ENCODE measurements at places on chromosomes 5 and 9.

GRCh38 chr5:9617221-9617620 is 12.9 kb downstream of the TAS2R1 start:
- H3K4me3 ChIP-seq, result no peak overlapping the region
- DNase-seq, result no peak
- H3K4me1 ChIP-seq, result no peaks in the 10 kb centered on the region
- no peaks in the 10 kb centered on the region for H3K36me3 ChIP-seq
- H3K27me3 ChIP-seq, result no peaks in the 10 kb centered on the region

GRCh38 chr5:140628711-140629110 is 4.3 kb downstream of the CD14 start:
- no peak overlapping the region for H3K4me3 ChIP-seq
- H3K36me3 ChIP-seq, result peaks cover 14% of the 10 kb centered on the region
- no peak for DNase-seq

DNA sequence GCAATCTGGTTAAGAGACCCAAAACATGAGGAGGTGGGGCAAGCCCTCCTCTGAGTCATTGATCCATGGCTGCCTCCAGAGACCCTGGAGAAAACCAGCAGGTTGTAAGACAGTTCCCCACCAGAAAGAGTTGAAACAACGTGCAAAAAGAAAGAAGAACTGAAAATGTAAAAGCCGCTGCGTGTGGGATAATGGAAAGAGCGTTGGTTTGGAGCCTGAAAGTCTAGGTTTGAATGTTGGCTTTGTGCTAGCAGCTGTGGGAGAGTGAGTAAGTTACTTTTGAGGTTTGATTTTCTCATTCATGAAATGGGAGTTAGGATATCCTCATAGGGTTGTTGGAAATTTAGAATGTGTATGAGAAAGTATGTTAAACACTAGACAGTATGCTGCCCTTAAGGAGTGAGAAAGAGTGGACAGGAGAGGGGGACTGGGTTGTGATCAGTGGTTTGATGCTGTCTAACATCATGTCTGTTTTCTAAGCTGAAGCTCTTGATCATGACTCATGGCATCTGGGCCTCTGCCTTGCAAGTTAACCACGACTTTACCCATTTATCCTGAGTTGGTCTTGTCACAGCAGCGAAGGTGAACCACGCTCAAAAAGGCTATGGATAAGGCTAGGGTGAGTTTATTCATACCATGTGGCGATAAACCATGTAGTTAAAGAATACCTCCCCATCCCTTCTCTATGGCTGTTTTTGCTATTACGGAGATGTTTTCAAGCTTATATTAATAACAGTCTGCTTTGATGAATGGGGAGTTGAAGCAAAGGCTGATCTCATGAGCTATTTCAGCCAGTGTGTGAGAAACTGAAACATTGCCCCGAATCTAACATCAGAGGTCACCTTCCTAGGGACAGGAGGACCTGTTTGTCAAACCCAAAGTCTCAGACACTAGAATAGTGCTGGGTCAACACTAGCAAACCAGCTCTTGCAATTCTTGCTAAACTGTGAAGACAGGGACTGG is 41.3 kb downstream of the ZNF366 start:
- no peaks in the 10 kb centered on the region for H3K27me3 ChIP-seq
- no peak for DNase-seq
- H3K27ac ChIP-seq, result peak overlapping the region; percentile 11

DNA sequence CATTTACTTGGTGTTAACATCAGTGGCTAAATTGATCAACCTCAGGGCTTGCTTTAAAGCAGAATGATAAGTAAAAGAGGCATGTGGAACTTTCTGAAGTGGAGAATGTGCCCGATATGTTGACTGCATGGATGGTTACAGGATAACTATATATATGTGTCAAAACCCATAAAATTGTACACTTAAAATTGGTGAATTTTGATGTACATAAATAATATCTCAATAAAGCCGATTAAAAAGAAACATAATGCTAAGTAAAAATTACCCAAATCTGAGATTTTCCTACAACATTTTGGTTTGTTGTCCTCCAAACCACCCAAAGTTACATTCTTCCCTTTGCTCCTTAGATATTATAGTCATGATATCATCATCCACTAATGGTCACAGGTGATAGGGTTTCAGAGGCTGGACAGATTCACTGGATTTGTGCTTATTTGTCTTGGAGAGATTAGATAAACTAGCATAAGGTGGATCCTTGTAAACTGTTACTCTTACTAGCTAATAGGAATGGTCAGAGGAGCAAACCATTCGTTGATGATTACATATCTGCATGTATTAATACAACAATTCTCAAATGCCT is 119.7 kb upstream of the RPS23 start:
- no peak for DNase-seq
- no peaks in the 10 kb centered on the region for H3K4me1 ChIP-seq
- no peaks in the 10 kb centered on the region for H3K36me3 ChIP-seq
- no peak overlapping the region for H3K4me3 ChIP-seq
- H3K27me3 ChIP-seq, result no peaks in the 10 kb centered on the region

- no peaks in the 10 kb centered on the region for H3K27me3 ChIP-seq
- no peaks in the 10 kb centered on the region for H3K36me3 ChIP-seq
- H3K4me1 ChIP-seq, result no peaks in the 10 kb centered on the region
Observed at GRCh38 chr5:89580976-89581375, 698.0 kb upstream of the MEF2C start.

DNA sequence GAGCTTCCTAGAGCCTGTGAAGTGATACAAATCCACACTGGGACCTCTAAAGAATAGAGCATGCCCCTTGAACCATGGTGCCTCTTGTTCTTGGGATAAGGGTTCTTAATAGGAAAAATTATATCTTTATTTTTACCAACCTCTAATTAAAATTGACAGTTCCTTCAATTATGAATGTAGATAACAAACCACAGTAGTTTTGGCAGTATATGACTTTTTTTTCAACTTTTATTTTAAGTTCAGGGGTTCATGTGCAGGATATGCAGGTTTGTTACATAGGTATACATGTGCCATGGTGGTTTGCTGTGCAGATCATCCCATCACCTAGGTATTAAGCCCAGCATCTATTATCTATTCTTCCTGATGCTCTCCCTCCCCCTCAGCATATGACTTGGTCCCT is 974 bp downstream of the HEMGN start:
- no peaks in the 10 kb centered on the region for H3K36me3 ChIP-seq
- no peaks in the 10 kb centered on the region for H3K27me3 ChIP-seq
- H3K4me1 ChIP-seq, result no peaks in the 10 kb centered on the region
- no peak for DNase-seq
- no peak overlapping the region for H3K4me3 ChIP-seq

DNA sequence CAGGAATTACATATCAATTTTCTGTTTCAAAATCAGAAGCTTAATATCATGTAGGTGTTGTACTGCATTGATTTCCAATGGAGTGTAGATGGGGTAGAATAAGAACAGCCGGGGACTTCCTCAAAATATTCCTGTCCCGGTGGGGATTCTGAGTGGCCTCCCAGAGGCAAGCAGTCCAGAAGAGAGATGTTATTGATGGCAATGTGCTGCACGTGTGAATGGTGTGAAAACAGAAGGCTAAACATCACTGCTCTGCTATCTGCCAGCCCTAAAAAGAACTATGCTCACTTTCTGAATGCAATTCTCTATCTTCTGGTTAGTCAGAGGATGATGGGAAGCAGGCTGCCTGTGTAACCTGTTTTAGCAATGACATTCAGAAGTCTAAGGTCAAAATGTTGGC is 91.0 kb upstream of the CKMT2 start:
- H3K4me3 ChIP-seq, result no peak overlapping the region
- no peaks in the 10 kb centered on the region for H3K27me3 ChIP-seq
- no peak overlapping the region for H3K27ac ChIP-seq
- no peak for DNase-seq
- H3K36me3 ChIP-seq, result no peaks in the 10 kb centered on the region

DNA sequence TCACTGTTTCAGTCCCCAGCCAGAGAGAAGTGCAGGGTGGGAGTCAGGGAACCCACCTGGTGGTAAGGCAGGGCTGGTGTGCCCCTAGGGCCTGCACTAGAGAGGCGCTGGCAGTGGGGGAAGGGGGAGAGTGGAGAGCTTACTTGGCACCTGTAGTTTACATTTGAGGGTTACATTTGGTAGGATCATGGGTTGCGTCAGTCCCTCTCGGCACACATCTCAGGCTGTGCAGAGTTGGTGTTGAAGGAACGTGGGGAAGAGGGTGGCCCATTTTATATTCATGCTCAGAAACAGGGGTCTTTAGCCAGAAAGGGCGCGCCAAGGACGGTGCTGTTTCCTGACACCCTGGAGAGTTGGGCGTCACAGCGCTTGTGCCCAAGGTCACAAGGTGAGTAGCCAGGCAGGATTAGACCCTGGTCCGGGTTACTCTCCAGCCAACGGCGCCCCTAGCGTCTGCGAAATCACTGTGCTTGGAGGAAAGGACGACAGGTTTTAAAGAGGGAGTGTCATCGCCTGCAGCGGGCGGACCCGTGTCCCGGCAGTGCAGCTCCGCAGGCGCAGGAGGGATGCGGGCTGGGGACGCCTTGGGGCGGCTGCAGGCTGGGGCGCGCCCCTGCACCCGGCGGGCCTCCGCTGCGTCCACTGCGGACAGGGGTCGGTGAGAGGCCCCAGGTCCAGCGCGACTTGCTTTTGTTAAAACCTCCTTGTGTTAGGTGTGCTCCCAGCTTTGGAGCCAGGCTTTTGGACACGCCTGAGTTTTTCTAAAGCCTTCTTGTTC is 272.6 kb downstream of the FANCC start:
- H3K36me3 ChIP-seq, result no peaks in the 10 kb centered on the region
- H3K27me3 ChIP-seq, result peaks cover 8% of the 10 kb centered on the region
- no peak overlapping the region for H3K27ac ChIP-seq
- no peak for DNase-seq
- peaks cover 14% of the 10 kb centered on the region for H3K4me1 ChIP-seq
- no peak overlapping the region for H3K4me3 ChIP-seq

- no peaks in the 10 kb centered on the region for H3K27me3 ChIP-seq
- DNase-seq, result no peak
- no peak overlapping the region for H3K27ac ChIP-seq
- H3K4me1 ChIP-seq, result no peaks in the 10 kb centered on the region
- no peak overlapping the region for H3K4me3 ChIP-seq
Observed at GRCh38 chr5:178423431-178423830, 166.8 kb downstream of the COL23A1 start.

- H3K27me3 ChIP-seq, result no peaks in the 10 kb centered on the region
- no peak overlapping the region for H3K27ac ChIP-seq
- no peak overlapping the region for H3K4me3 ChIP-seq
- H3K4me1 ChIP-seq, result no peaks in the 10 kb centered on the region
Observed at GRCh38 chr9:5892456-5893133, 1.9 kb downstream of the MLANA start.

DNA sequence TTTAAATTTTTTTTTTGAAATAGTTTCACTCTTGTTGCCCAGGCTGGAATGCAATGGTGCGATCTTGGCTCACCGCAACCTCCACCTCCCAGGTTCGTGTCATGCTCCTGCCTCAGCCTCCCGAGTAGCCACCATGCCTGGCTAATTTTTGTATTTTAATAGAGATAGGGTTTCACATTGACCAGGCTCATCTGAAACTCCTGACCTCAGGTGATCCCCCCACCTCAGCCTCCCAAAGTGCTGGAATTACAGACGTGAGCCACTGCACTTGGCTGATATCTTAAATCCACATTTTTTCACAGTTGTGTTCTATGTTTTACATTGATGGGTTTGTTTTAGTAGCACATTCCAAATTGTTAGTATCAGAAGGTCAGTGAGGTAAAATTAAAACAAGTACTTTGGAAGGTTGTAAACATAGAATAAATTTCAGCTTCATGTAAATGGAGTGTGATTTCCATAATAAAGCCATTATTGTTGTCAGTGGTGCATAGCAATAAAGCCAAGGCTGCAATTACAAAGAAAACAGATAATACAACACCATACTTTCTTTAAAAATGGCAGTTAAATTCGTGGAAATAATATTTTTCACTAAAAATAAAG is 287.2 kb downstream of the ARRDC3 start:
- no peaks in the 10 kb centered on the region for H3K27me3 ChIP-seq
- no peak overlapping the region for H3K27ac ChIP-seq
- H3K36me3 ChIP-seq, result no peaks in the 10 kb centered on the region
